ENCODE measurements at places on chromosomes 2 and 18. TPM values are rescaled to one million over a fixed set of nuclear protein-coding genes. Genes with fewer than 3 reads are reported as not detected.

MAPK4 gene
- total RNA-seq, result not detected

SETBP1 gene
- total RNA-seq, result 12.6 TPM

G6PC2 gene
- total RNA-seq, result not detected

C1D gene
- total RNA-seq, result 77.7 TPM

LYPD6B gene
- total RNA-seq, result 35.7 TPM

DNA sequence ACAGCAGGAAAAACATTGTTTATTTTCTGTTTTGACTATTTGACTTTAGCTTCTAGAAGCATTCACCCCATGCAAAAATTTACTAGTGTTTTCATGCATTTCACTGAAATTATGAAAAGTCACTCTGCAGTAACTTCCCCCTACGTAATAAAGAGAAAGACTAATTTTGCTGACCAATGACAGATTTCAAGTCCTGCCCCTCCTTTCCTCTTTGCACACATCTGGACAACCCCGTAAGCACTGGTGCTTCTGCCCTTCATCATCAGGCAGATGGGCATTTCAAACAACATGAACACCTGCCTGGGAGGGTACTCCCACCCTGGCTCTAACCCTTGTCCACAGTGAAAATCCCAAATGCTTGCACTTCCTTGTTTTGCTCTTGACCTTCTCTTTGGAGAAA is 815.0 kb upstream of the ID2 start:
- H3K4me1 ChIP-seq, result peaks cover 5% of the 10 kb centered on the region
- H3K36me3 ChIP-seq, result no peaks in the 10 kb centered on the region
- H3K27me3 ChIP-seq, result no peaks in the 10 kb centered on the region
- no peak for DNase-seq
- no peak overlapping the region for H3K4me3 ChIP-seq

- H3K27me3 ChIP-seq, result no peaks in the 10 kb centered on the region
- H3K27ac ChIP-seq, result no peak overlapping the region
- DNase-seq, result no peak
- H3K4me3 ChIP-seq, result no peak overlapping the region
- peaks cover 12% of the 10 kb centered on the region for H3K4me1 ChIP-seq
- H3K36me3 ChIP-seq, result no peaks in the 10 kb centered on the region
These were observed 52.1 kb upstream of the CHMP1B start for GRCh38 chr18:11799066-11799465.

DNA sequence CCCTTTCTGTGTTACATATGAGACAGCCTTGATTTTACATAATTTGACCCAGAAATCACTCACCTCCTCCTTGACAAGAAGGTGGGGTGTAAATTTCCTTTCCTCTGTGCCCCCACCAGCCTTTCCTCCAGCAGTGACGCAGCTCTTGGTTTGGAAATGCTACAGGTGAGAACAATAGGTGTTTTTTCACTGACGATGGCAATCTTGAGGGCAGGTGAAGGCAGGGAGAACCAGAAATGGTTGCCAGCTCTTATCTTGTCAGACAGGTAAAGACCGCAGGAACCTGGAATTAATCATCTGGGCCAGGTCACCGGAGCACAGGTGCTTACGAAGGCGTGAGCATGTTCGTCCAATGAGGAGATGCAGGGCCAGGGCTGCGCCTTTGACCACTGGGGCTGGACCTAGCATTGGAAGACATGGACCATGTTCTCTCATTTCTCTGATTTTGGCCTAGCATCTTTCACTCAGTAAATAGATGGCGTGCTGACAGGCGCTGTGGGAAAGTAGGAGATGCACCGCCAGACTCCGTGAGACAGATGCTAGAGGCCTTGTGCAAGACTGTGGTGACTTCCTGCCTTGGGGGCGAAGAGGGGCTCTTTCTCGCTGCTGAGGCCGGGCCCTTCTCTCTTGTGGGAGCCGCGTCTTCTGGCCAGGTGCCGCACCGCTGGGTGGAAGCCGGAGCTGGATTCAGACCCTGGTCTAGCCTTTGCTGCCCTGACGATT is 4.0 kb downstream of the CIDEA start:
- no peaks in the 10 kb centered on the region for H3K36me3 ChIP-seq
- DNase-seq, result no peak
- H3K4me3 ChIP-seq, result no peak overlapping the region

- no peaks in the 10 kb centered on the region for H3K27me3 ChIP-seq
- H3K4me3 ChIP-seq, result no peak overlapping the region
- no peak overlapping the region for H3K27ac ChIP-seq
- H3K36me3 ChIP-seq, result no peaks in the 10 kb centered on the region
These were observed 168.0 kb upstream of the REV1 start for GRCh38 chr2:99657691-99658258.

- no peak overlapping the region for H3K4me3 ChIP-seq
- DNase-seq, result no peak
- no peaks in the 10 kb centered on the region for H3K36me3 ChIP-seq
- no peak overlapping the region for H3K27ac ChIP-seq
- H3K4me1 ChIP-seq, result no peaks in the 10 kb centered on the region
These were observed 250.5 kb upstream of the MYT1L start for GRCh38 chr2:2581331-2582159.

- H3K4me1 ChIP-seq, result peaks cover 23% of the 10 kb centered on the region
- H3K27me3 ChIP-seq, result no peaks in the 10 kb centered on the region
- H3K36me3 ChIP-seq, result no peaks in the 10 kb centered on the region
- DNase-seq, result no peak
These were observed 130.9 kb downstream of the ZNF407 start for GRCh38 chr18:74728586-74728985.

Measured in SJSA1 (cell line).